ENCODE measurements at places on chromosomes 1 and 21.

DNA sequence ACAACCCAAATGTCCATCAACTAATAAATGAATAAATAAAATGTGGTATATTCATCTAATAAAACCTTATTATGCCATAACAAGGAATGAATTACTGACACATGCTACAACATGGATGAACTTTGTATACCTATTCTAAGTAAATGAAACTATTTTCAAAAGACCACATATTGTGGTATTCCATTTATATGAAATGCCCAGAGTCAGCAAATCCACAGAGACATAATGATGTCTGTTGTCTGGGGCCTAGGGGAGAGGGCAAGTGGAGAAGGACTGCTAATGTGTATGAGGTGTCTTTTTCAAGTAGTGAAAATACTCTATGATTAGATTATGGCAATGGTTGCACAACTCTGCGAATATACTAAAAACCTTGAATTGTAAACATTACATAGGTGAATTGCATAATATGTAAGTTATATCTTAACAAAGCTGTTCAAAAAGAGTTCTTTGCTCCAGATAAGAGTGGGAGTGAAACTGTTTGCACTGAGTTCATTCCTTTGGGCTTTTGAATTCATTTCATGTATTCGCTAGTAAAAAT, 464.2 kb downstream of the NUF2 start:
- no peak for ATAC-seq

DNA sequence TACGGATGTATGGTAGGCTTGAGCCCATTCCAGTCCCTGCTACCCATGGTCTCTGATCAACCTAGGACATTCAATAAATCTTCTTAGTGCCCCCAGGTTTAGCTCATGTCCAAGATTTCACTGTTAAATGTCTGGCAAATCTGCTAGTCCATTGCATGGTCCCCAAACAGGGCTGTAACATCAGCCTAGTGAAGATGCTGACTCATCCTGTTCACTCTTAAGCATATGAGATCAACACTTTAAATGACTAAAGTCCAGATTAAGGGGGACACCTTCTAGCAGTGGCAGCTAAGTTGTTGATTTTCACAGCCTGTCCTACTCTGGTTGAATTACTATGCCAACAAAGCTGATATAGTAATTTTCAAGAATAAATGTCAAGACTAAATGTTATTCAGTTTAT, 46.5 kb upstream of the NUF2 start:
- no peak for ATAC-seq

DNA sequence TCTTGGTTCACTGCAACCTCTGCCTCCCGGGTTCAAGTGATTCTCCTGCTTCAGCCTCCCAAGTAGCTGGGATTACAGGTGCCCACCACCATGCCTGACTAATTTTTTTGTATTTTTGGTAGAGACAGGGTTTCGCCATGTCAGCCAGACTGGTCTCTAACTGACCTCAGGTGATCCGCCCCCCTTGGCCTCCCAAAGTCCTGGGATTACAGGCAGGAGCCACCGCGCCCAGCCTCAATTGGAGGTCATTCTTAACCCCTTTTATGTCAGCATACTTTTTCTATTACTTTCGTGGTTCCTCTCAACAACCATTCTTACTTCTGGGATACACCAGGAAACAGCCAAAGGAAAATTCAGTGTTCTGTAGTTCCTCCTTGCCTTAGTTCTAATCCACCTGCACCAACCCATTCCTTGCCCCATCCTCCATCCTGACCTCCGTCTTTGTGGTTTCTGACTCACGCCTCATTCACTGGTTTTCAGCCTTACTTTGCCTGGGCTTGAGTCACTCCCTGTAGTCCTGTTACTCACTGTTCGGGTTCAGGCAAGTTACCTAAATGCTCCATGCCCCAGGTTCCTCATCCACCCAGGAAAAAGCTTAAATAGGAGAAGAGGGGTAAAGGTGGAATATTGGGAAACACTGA, 12.9 kb upstream of the BCL10 start:
- ATAC-seq, result peak; percentile 84

- ATAC-seq, result no peak
These were observed 158.7 kb downstream of the SIPA1L2 start for GRCh38 chr1:232471250-232471649.

- ATAC-seq, result no peak
These were observed 42.4 kb upstream of the FMO2 start for GRCh38 chr1:171142416-171143385.

DNA sequence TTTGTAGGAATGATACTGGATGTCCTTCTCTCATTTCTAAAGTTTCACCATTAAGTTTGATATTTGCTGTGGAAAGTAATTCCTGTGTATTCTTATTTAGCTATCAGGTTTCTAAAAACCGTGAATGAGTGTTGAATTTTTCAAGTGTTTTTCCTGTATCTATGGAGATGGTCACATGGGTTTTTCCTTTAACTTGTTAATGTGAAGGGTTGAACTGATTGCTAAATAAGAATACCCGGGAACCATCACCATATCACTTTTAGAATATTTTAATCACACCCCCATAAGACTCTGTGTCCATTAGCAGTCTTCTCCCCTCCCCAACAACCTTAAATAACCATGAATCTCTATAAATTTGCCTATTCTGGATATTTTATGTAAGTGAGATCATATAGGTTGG, 16.5 kb upstream of the ASAP3 start:
- ATAC-seq, result no peak

- no peak for ATAC-seq
These were observed 439.1 kb upstream of the VAMP3 start for GRCh38 chr1:7331926-7332535.

DNA sequence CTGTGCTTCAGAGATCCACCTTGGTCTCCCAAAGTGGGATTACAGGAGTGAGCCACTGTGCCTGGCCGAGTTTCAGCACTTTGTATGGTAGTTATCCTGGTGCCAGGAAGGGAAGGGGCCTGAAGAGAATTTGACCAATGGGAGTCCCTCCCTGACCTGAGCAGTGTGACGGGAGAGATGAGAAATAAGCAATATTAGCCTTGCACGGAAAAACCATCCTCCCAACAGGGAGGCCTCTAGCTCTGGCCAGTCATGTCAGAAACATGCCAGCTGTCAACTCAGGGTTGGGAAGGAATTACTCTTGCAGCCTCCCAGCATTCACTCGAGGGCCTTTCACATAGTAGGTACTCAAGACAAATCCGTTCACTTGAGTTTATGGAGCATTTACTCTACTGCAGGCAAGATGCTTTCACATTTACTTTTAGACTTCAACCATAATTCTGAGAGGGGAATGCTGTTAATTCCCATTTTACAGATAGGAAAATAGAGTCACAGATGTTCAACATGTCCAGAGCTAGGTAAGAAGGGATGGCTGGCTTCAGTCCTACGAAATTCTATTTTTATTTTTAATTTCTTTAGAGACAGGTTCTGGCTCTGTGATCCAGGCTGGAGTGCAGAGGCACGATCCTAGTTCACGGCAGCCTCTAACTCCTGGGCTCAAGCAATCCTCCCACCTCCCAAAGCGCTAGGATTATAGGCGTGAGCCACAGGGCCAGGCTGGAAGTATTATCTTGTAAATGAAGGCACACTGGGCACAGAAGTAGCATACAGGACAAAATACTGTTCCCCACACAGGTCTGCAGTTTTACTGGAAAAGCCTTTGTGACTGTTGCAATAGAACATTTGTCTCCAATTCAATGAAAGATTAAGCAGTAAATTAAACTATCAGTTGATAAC, 3.2 kb upstream of the ATP13A2 start:
- ATAC-seq, result no peak

GRCh38 chr1:86756062-86756406, 51.7 kb downstream of the SH3GLB1 start:
- ATAC-seq, result no peak

DNA sequence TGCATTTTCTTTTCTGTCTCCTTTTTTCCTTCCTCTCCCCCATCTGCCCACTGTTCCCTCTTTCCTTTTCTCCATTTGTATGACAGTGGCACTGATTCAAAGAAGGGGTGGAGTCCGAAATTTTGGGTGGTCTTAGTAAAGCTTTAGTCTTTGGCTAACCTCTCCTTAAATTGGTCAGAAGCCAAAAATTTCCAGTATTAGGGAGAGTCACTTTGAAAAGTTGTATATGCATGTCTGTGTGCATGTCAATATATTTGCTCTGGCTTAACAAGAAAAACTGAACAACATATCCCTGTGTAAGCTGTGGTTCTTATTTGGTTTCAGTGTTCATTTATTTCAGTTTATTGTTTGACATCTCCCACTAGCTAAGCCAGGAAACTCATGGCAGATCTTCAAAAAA, 314.8 kb upstream of the CXADR start:
- no peak for ATAC-seq

DNA sequence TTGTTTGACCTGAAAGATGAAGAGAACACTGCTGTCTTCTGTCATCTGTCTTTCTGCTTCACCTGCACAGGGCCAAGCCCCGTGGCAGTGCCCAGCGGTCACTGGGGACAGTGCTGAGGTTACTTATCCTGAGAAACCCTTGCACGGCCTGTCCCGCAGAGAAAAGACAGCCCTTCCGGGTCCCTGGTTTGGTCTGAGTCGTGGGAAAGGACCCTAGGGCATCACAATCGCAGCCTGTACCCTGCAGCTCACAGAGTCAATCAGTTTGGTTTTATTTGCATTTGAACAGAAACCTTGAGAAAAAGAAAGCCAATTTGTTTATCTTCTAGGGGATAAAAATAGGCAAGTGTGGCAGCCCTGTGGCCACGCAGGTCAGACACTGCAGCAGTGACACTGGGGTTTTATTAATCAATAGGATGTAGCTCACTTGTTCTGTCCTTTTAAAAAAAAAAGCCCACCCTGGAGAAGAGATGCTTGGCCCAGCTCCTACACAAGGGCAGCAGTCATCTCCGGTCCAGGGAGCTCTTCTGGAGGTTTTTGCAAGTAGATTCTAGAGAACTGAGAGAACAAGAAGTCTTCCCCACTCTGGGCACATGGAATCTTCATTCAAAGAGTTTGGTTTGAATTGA, 120.0 kb downstream of the PEX14 start:
- ATAC-seq, result no peak

GRCh38 chr1:205407970-205408369, 13.9 kb downstream of the LEMD1 start:
- no peak for ATAC-seq

- ATAC-seq, result no peak
These were observed 43.4 kb downstream of the ITSN1 start for GRCh38 chr21:33685613-33686197.

DNA sequence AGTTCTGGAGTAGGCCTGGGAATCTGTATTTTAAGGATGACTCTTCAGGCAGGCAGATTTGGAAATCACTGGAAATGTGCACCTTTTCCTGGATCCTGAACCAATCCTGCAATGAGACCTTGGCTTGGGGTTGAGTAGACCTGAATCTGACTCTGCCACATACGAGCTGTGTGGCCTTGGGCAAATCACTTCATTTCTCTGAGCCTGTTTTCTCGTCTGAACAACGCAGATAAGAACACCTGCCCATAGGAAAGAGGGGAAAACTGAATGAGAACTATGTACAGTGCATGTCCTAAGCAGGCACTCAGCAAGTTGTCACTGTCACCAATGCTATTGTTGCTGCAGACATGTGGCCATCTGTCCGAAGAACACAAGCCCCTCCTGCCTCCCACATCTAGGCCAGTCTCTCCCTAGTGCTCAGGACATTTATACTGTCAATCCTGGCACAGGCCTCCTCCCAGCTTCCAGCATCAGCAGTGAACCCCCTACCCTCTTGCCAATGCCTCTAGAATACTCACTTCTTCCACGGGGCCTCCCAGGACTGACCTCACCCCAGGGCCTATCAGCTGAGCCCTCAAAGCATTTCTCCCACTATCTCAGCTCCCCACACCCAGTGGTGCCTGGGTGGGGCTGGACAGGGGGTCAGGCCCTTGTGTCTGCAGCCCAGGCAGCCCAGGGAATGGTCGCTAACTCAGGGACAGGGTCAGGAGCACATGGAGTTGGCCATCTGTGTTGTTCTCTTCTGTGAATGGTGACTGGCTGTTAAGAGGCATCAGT, 88.8 kb upstream of the ZBTB40 start:
- ATAC-seq, result no peak

GRCh38 chr1:4032571-4032970, 132.5 kb upstream of the C1orf174 start:
- no peak for ATAC-seq

DNA sequence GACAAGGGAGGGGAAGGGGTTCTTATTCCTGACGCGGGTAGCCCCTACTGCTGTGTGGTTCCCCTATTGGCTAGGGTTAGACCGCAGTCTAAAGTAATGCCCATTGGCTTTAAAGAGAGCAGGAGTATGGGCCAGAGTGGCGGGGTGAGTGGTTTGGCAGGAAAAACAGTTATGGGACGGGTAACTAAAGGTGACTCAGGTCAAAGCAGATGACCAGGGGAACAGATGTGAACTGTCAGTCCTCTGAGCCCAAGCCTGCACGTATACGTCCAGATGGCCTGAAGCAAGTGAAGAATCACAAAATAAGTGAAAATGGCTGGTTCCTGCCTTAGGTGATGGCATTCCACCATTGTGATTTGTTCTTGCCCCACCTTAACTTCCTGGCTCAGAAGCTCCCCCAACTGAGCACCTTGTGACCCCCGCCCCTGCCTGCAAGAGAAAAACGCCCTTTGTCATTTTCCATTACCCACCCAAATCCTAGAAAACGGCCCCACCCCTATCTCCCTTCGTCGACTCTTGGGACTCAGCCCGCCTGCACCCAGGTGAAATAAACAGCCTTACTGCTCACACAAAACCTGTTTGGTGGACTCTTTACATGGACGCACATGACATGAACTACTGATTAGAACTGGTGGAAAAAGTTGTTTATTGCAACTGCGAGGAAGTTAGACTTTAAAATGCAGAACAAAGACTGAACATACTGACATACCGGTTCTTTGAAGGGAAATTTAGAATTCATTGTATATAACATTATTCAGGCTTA, 758 bp upstream of the ATAD3B start:
- no peak for ATAC-seq

- no peak for ATAC-seq
These were observed 29.0 kb upstream of the CCDC190 start for GRCh38 chr1:162889989-162890388.

GRCh38 chr1:198544265-198544664, 3.8 kb upstream of the ATP6V1G3 start:
- no peak for ATAC-seq

- ATAC-seq, result no peak
These were observed 33.2 kb downstream of the KCTD3 start for GRCh38 chr1:215600258-215600792.

- peak; percentile 51 for ATAC-seq
These were observed at the start of gene ASAP3 for GRCh38 chr1:23483321-23484252. ASAP3 (minus strand) TSS chr1:23484179; CDS start chr1:23484133, 46 bp downstream.

DNA sequence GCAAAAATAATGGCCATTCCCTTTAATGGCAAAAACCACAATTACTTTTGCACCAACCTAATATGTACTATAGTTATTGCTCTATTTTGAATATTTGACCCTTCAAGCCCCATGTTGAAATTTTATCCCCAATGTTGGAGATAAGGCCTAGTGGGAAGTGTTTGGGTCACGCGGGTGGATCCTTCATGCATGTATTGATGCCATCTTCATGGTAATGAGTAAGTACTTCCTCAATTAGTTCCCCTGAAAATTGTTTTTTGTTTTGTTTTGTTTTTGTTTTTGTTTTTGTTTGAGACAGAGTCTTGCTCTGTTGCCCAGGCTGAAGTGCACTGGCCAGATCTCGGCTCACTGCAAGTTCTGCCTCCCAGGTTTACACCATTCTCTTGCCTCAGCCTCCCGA, 9.8 kb upstream of the USP25 start:
- ATAC-seq, result no peak

Data from activated CD4-positive, CD25-positive, alpha-beta regulatory T cell treated with anti-CD3 and anti-CD28 coated beads, Interleukin-2, amount 50 U/mL, for 24 hours (primary cell).